ENCODE measurements at places on chromosomes 11 and 22.

DNA sequence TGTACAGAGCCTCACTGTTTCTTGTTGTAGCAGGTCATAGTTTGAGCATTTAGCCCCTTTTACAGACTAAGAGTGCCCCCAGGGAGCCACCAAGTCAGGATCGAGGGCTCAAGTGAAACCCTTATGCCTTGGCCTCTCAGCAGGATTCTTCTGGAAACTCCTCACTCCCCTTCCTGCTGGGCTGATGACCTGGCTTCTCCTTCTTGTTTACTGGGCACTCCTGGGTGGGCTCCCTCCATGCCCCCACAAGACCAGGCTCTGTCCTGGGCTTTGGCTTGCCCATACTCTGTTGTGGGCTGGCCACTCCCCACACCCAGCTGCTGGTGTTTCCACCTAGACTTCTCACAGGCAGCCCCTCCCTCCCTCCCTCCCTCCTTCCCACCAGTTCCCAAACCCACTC lies 69.6 kb downstream of the MED15 start:
- no peak for DNase-seq

GRCh38 chr11:35814081-35814695 lies 129.7 kb upstream of the LDLRAD3 start:
- DNase-seq = no peak

DNA sequence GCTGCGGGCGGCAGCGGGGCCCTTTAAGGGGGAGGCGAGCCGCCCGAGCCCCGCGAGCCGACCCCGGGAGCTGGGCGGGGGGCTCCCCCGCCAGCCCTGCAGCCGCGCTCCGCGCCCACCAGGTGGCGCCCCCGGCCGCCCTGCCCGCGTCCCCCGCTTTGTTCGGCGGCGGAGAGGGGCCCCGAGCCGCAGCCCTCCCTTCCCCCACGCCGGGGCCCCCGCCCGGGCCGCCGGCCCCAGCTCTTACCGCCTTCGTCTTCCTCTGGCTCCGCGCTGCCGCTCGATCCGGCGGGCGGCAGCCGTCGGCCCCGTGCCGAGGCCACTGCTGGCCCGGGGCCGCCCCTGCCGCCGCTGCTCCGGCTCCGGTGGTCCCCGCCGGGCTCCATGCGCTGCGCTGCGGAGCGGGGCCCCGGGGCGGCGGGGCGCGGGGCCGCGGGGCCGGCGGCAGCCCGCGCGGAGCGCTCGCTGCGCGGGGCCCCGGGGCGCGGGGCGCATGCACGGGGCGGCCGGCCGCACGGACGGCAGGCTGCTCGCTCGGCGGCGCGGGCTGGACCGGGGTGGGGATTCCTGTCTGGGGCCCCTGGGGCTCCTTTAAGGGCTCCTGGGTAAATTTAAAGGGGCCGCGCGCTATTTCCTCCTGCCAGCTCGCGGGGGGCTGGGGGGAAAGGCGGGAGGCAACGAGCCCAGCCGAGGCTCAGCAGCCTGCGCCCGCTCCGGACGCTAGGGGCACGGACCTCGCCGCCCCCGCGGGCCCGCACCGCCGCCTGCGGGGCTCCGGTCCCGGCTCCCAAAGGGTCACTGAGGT lies at the start of gene ZFTA:
Gene ZFTA, minus strand, starts transcription at position 539 of the 805 bp plus-strand sequence. Its CDS starts 153 bp downstream, at position 386.
- DNase-seq = peak; percentile 41

DNA sequence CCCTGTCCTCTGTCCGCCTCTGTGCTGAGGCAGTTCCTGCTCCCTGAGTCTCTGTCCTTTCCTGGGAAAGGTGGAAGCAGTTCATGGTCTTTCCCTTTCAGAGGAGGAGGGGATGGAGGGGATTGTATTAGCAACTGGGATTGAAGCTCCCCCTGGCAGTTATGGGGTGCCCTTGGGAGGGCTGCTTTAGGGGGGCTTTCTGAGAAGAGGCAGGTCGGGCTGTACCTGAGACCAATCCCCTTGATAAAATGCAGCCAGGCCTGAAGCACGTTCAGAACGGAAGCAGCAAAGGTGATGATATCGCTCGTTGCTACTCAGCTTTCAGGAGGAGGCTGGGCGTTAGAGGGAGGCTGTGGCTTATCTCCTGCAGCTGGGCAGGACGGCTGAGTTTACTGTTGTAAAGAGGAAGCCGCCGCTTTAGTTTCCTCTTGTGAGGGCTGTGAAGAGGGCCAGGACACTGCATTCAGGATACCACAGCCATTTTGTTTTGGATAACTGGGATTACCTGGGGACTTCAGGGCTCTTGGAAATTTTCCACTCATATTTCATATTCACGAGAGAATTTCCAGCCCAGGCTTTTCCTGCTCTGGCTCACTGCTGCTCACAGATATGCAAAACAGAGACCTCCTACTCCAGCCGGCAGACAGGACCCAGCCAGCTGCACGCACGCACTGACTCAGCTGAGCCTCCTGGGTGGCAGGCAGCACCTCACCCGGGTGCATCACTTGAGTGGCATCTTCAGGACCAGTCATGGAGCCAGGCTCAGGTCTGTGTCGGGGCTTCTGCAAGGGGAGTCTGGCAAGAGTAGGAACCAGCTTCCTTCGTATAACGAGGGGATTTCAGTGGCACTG lies 798 bp downstream of the AMPD3 start:
- peak; percentile 85 for DNase-seq

DNA sequence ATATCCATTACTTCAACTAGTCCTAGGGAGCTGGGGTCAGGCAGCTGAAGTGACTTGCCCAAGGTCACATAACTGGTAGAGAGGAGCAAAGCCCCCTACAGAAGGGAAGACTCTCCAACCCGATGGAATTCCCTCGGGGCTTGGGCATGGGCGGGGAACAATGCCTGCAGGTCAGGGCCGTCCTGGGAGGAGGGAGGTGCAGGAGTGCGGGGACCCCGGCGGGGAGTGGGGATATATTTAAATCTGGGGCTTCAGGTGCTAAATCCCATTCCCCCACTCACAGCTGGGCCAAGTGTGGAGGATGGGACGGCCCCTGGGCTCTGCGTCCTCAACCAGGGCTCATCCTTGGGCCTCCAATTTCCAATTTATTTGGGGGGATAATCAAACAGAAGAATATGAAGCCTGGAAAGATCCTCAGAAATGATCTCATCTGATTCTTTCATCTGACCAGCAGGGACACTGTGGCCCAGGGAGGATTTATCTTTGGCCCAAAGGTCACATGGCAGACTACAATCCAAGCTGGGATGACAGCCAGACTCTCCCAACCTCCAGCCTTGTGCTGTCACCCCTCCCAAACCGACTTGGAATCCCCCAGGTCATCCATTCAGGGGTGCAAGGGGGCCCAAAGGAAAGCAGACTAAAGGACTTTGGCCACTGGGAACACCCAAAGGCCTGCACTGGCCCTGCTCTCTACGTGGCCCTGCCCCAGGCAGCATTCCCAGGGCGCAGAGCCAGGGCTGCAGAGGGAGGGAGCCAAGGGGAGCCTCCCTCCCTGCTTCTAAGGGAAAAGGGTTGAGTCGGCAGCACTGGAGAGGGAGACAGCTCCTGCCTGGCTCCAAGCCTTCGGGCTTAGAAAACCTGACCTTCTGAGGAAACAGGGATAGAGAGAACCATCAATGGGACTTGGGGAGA lies 8.7 kb upstream of the C1QTNF6 start:
- DNase-seq = peak; percentile 88

- peak; percentile 95 for DNase-seq
These were observed 7.6 kb upstream of the SERPINH1 start for GRCh38 chr11:75554258-75555022.

DNA sequence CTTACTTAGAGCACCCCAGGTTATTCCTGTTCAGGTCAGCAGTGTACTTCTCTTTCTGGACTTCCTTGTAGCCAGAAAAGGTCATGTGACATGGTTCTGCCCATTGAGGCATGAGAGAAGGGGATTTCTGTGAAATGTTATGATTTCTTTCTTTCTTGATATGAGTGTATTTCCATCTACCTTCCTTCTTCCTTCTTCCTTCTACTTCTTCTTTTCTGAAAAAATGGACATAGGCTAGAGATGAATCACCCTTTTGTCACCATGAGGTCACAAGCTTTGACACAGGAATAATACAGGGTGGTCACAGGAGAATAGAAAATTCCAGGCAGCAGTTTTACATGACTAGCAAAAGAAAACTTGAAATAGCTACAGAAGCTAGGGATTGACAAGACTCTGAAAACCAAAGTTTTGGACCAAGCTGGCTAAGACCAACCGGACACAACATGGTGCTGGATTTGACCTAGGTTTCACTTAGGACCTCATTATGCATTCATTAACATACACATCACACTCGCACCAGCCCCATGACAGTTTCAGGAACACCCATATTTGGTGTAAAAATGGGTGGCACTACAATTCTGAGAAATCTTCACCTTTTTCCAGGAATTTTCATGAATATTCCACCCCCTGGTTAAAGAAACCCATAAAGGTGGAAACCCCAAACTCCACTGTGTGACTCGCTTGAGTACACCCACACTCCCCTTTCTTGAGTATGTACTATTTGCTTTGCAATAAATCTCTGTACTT lies 21.2 kb upstream of the MAP6 start:
- no peak for DNase-seq

- DNase-seq = no peak
These were observed 86.6 kb downstream of the DGCR2 start for GRCh38 chr22:19035474-19036228.

GRCh38 chr11:85171648-85172257 lies 455.4 kb downstream of the DLG2 start:
- DNase-seq = no peak

GRCh38 chr11:46604796-46605195 lies 11.0 kb upstream of the AMBRA1 start:
- DNase-seq = no peak

DNA sequence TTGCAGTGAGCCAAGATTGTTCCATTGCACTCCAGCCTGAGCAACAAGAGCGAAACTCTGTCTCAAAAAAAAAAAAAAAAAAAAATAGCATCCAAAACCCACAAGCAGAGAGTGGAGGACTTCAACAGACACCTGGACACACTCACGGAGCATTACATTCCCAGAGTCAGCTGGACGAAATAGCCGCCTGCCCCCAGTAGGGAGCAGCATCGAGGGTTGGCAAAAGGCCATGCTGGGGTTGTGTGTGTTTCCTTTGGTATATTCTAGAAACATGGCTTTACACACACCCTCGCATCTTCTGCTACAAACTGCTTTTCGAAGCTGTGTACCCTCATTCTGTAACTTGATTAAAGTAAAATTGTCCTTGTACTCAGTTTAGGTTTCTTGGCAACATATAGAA lies 5.3 kb downstream of the ADA2 start:
- no peak for DNase-seq

DNA sequence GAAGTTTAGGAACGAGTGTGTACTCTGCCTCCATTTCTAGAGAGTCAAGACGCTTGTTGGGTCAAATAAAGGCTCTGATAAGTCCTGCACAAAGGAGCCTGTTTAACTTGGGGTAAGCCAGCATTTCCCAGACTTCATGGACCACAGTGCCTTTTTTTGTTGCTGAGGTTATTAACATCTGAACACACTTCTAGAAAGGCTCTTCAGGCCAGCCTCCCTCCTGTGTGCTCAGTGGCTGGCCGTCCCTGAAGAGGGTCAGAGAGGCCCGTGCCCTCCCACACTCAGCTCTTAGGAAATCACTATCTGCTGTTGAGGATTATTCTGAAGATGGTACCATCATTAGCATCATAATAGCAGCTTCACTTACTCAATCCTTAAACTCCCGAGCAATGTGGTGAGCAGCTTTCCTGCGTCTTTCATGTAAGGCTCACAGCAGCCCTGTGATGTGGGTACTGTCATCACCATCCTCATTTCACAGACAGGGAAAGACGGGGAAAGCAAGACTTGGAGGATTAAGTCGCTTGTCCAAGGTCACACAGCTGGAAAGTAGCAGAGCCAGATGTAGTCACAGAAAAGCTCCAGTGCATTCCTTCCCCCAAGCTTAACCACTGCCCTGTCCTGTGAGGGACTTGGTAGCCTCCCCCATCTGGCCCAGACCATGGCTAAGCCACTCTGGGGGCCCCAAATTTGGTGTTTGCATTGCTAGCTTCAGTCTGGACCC lies 71.3 kb downstream of the TSPAN18 start:
- DNase-seq = no peak

DNA sequence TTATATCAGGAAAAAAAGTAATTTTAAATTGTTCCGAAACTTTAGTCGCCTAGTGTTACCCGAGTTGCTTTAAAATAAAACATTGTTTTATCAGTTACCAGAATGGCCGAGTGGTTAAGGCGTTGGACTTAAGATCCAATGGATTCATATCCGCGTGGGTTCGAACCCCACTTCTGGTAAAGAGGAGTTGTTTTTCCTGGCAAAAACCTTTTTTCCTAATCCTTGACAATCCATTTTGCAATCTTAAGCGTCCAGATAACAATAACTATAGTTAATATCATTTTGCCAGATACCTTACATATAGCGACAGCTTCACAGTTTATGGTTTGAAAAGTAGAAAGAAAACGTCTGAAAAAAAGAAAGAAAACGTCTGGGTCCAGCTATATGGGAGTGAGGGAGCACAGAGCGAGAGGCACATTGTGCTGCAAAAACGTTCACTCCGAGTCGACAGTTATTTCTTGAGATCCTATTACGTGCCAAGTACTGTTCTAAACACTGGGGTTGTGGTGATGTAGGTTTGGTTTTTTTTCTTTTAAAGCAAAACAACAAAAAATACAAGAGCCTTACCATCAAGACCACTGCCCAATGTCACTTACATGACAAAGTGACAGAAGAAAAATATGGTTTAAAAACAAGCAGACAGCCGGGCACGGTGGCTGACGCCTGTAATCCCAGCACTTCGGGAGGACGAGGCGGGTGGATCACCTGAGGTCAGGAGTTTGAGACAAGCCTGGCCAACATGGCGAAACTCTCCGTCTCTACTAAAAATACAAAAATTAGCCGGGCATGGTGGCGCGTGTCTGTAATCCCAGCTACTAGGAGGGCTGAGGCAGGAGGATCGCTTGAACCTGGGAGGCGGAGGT lies 40.6 kb downstream of the OR4D9 start:
- DNase-seq = peak; percentile 71

- peak; percentile 69 for DNase-seq
These were observed 11.8 kb downstream of the TUB start for GRCh38 chr11:8092587-8093424.

DNA sequence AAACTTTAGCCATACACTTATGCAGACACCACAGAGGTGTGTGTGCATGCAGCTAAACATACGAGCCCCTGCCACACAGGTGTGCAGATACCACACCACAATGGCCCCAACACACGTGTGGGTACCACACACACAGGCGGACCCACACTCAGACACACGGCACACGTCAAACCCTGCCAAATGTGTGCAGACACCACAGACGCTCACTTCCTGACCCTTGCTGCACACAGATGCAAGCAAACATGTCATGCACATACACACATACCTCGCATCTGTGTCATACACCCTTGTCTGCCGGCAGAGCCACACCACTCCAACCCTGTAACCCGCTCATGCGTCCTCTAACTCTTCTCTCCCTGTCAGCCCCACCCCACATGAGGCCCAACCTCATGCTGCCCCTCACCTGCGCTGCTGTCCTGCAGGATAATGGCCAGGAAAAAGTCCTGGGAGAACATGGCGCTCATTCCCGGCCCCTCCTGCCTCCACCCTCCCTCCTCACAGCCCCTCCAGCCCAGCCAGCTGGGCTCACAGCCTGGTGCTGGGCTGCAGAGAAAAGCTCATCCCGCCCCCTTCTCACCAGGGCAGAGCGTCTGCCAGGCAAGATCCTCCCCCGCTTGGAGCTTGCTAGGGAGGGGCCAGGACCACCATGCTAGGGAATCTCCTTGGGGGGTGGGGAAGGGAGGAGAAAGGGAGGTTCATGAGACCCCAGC lies 14.2 kb downstream of the SMPD1 start:
- DNase-seq = peak; percentile 23

GRCh38 chr22:30326255-30326705 lies 461 bp downstream of the TBC1D10A start:
- DNase-seq = no peak

Measured in HFFc6 (cell line).